ENCODE measurements at places on chromosomes 5 and 9.

DNA sequence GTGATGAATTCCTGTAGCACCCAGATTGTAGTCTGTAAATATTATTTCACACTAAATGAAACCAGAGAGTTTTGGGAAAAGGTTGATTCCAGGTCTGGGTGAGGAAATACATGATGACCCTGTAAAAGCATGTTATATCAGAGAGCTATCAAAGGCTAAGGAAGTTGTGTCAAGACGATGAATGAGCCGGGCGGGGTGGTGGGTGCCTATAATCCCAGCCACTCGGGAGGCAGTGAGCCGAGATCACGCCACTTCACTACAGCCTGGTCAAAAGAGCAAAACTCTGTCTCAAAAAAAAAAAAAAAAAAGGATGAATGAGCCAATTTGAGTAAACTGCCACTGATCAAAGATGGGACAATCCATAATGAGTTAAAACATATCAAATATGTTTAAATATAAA lies 29.2 kb downstream of the IL6ST start:
- no peak for DNase-seq

- no peak for DNase-seq
These were observed 35.5 kb upstream of the GLRX start for GRCh38 chr5:95858023-95858461.

- no peak for DNase-seq
These were observed 417.2 kb downstream of the TLR4 start for GRCh38 chr9:118121361-118121760.

GRCh38 chr5:39080168-39080567 lies 6.0 kb upstream of the RICTOR start:
- DNase-seq, result no peak

DNA sequence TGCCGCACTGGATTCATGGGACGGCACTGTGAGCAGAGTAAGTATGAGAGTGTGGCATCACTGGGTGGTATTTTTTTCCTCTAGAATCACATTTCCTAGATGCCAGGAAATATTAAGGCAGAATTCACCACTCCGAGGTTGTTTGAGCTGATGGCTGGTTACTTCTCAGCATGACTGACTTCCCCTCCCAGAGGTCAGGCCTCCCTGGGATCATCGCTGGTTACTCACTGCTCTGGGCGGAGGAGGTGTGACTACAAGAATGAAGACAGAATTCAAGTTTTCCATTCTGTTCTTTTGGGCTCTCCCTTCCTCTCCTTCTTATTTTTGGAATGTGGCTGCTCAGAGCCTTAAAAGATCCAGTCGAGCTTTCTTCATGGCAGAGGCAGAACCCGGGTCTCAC lies 76.6 kb upstream of the PRRC1 start:
- no peak for DNase-seq

DNA sequence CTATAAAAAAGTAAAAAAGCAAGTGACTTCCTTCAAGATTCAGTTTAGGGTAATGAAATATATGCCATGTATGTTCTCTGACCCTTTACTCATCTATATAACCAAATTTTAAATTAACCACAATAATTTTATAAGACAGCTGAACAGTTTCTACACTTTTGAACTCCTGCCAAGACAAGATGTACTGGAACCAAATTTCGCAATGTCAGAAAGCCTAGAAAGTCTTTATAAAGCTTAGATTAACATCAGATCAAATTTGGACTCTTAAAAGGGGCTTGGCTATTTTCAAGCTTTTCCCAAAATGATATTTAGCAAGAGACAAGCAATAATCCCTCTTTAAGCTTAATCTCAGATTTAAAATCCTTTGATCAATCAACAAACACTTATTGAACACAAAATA lies 362.6 kb downstream of the PTPRD start:
- no peak for DNase-seq

DNA sequence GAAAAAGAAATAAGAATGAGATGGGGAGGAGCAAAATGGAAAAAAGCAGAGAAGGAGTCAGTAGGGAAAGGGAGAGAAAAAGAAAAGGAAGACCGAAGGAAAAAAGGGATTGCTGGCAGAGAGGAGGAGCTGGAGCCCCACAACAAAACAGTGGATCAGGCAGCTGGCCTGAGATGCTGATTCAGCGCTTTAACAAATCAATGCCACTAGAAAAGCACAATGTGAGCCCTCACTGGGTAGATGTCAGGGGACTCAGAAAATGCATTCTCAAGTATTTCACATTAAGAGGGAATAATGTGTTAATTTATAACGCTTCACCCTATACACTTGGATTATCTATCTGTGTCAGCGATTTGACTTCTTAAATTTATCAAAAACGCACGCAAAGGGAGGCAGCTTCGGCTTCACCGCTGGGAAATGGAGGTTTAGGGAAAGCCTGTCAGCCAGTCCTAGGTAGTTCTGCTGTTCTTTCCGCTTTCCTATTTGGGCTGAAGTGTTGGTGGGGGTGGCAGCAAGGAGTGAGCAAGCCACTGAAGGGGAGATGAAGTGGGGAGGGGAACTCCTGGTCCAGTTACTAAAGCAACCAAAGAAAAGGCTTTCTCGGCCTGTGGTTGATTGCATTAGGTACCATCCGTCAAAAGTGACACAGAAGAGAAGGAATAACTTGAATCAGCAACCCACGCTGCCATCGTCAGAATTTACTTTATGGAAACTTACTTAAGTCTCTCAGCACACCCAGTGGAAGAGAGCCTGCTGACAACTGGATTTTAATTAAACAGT lies 161.6 kb downstream of the BNC2 start:
- DNase-seq, result no peak

DNA sequence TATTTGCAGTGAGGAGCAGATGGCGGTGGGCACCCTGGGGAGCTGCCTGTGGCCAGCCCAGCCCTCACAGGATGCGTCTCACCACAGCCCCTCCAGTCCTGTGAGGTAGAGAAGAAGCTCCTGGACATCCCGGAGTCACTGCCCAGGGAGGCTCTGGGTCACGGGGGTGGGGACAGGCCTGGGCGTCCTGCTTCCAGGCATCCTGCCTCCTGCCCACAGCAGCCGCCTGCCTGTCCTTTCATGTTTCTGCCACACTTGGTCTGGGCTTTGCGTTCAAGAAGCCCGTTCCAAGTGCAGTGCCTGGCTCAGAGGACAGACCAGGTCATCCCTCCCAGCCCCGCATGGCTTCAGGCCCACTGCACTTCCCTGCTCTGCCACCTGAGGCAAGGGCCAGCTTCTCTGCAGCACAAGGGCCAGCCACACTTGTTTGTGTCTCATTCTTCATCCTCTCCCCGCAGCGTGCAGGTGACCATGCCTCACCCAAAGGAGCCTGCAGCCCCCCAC lies 38.2 kb downstream of the ZDHHC11B start:
- no peak for DNase-seq

GRCh38 chr9:121537283-121537682 lies 37.6 kb upstream of the GGTA1 start:
- no peak for DNase-seq

GRCh38 chr9:119967867-119968535 lies 598.8 kb upstream of the BRINP1 start:
- DNase-seq, result no peak

- no peak for DNase-seq
These were observed 97.2 kb upstream of the DNAH5 start for GRCh38 chr5:14041528-14042192.

DNA sequence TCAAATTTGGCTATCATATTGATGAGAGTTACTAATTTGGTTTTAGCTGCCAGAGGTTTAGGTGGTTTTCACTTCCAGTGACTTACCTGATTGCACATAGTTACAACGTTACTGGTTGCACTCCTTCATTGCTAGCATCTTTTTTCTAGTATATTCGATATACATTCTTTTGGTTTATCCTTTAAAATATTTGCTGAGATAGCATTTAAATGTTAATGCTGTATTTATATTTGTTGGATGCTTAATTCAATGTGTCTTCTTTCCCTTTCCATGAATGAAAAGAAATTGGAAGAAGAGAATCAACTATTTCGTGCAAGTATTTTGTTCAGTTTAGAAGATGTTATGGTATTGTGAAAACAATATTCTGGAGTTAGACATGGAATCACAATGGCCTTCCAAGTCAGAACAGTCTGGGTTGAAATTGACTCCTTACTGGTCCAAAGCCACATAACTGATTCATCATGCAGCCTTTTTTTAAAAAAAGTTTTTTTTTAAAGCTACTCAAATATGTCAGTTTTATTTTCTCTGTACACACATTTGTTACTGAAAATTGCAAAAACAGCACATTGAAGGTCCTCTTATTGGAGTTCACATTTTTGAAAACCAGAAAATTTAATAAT lies 2.2 kb downstream of the SPIN1 start:
- no peak for DNase-seq

- no peak for DNase-seq
These were observed 299.0 kb downstream of the TLR4 start for GRCh38 chr9:118003240-118003639.

DNA sequence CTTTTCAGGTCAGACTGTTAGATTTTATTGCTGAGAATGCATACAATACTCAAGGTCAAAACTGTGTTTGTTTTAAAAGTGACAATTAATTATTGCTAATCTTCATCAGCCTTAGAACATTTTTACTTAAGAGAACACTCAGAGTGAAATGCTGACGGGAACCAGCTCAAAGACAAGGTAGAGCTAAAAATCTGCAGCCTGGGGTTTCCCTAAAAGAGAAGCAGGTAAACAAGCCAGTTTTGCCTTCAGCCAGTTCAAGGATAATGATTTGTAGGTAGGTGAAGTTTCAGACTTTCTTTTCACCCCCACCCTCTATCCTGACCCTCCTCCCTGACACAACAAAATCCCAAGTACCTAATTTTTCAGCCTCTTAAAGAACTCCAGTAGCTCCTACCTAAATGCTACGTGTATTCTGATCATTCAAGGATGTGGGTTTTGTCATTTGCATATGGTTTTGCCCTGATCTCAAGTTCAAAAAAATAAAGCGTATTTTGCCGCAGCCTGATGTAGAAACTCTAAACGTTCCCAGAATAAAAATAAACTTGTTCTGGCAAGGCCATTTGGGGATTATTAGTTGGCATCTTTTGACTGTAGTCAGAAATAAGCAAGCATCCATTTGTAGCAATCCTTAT lies 407.2 kb downstream of the EFNA5 start:
- peak; percentile 25 for DNase-seq

DNA sequence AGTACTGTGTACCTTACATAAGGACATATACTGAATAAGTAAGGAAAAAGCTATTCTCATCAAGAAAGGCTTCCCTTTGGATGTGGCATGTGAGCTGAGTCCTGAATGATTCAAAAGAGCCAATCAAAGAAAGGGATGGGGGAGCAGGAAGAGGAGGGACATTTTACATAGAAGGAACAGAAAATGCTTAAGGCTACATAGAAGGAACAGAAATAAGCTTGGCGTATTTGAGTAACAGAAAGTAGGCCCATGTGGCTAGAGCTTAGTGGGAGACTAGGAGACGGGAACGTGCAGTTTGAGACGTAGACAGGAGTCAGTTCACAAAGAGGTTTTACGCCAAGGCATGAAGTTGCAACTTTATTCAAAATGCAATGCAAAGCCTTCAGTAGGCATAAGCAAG lies 126.3 kb downstream of the CEMIP2 start:
- no peak for DNase-seq

Measured in CD4-positive, alpha-beta memory T cell (primary cell).